ENCODE measurements at places on chromosomes 2 and 18. TPM values are rescaled to one million over a fixed set of nuclear protein-coding genes. Genes with fewer than 3 reads are reported as not detected.

Gene GTF2A1L
- 0.09 TPM for total RNA-seq

Gene FNDC4
- total RNA-seq = 11.9 TPM

Gene MROH2A
- total RNA-seq = under 0.01 TPM

Gene EPHA4
- total RNA-seq = 26.7 TPM

Gene KIF3C
- total RNA-seq = 7.0 TPM

Gene RAB6C
- total RNA-seq = not detected

Gene DNER
- 0.83 TPM for total RNA-seq

Gene GPAT2
- total RNA-seq = 2.3 TPM

Gene ZNF24
- total RNA-seq = 26.3 TPM

Gene SKOR2
- total RNA-seq = not detected
